ENCODE measurements at places on chromosomes 5 and 9. TPM values are rescaled to one million over a fixed set of nuclear protein-coding genes. Genes with fewer than 3 reads are reported as not detected.

The CSF1R gene
- total RNA-seq: 96.3 TPM

The CFAP77 gene
- total RNA-seq: not detected

The OR1J2 gene
- not detected for total RNA-seq

The ARAP3 gene
- total RNA-seq: 6.5 TPM

The SLC22A4 gene
- total RNA-seq: 1.5 TPM

The NR2F1 gene
- 116 TPM for total RNA-seq

The SCGB3A1 gene
- total RNA-seq: 1.4 TPM

The FAM200C gene
- 5.4 TPM for total RNA-seq

The HTR4 gene
- total RNA-seq: 2.6 TPM

The ANKS6 gene
- total RNA-seq: 13.6 TPM

The GPRIN1 gene
- total RNA-seq: 0.61 TPM

The PCDHGA12 gene
- total RNA-seq: 12.5 TPM

The FBP1 gene
- 29.9 TPM for total RNA-seq

The CCL27 gene
- total RNA-seq: 0.33 TPM

The PFN3 gene
- not detected for total RNA-seq

The CNTLN gene
- total RNA-seq: 6.5 TPM

- H3K4me1 ChIP-seq: no peaks in the 10 kb centered on the region
- no peak overlapping the region for H3K4me3 ChIP-seq
- no peak for DNase-seq
- no peak overlapping the region for H3K27ac ChIP-seq
- no peaks in the 10 kb centered on the region for H3K27me3 ChIP-seq
Measured at GRCh38 chr5:134732819-134733218, 5.5 kb upstream of the CAMLG start.

- no peaks in the 10 kb centered on the region for H3K4me1 ChIP-seq
- no peak for DNase-seq
- no peaks in the 10 kb centered on the region for H3K36me3 ChIP-seq
- no peak overlapping the region for H3K4me3 ChIP-seq
- no peaks in the 10 kb centered on the region for H3K27me3 ChIP-seq
Measured at GRCh38 chr5:50606179-50606578, 60.3 kb upstream of the PARP8 start.

DNA sequence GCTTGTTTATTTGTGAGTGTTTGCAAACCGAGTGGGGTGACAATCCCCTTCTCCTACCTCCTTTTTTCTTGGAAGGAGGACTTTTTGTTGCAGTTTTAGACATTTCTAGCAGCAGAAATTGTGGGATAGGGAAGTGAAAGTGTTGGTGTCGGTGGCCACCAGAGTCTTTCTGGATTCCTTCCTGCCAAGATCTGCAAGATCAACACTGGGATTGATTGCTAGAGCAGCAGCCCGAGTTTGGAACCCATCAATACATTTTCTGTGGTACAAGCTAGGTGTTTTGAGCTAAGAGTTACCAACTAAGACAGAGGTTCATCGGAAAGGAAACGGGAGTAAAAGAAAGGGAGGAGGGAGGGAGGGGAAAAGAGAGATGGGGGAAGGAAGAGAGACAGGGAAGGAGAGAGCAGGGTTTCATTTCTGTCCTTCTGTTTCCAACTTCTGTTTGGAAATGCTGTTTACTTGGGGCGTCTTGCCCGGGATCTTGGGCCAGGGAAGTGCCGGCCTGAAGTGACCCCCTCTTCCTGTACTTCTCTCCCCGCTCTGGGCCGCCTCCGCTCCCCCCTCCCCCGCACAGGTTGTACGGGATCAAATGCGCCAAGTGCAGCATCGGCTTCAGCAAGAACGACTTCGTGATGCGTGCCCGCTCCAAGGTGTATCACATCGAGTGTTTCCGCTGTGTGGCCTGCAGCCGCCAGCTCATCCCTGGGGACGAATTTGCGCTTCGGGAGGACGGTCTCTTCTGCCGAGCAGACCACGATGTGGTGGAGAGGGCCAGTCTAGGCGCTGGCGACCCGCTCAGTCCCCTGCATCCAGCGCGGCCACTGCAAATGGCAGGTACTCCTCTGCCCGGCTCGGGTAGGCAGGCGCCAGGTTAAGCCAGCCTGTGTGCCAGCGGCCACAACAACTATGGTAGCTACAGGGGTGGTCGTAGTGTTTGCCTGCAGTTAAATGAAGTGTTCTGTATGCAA lies 4.0 kb downstream of the ISL1 start:
- no peak for DNase-seq
- H3K4me3 ChIP-seq: no peak overlapping the region
- H3K27me3 ChIP-seq: peaks cover 70% of the 10 kb centered on the region
- H3K4me1 ChIP-seq: peaks cover 4% of the 10 kb centered on the region
- no peaks in the 10 kb centered on the region for H3K36me3 ChIP-seq

GRCh38 chr9:114824110-114824509 lies 18.3 kb upstream of the TNFSF15 start:
- no peak overlapping the region for H3K27ac ChIP-seq
- no peaks in the 10 kb centered on the region for H3K27me3 ChIP-seq
- DNase-seq: no peak
- no peak overlapping the region for H3K4me3 ChIP-seq

GRCh38 chr9:27145143-27145542 lies 36.1 kb downstream of the TEK start:
- no peak for DNase-seq
- H3K4me1 ChIP-seq: no peaks in the 10 kb centered on the region
- no peaks in the 10 kb centered on the region for H3K27me3 ChIP-seq

- peaks cover 16% of the 10 kb centered on the region for H3K4me1 ChIP-seq
- no peaks in the 10 kb centered on the region for H3K27me3 ChIP-seq
- no peak for DNase-seq
- H3K4me3 ChIP-seq: no peak overlapping the region
- H3K36me3 ChIP-seq: no peaks in the 10 kb centered on the region
Measured at GRCh38 chr9:97666907-97667686, 30.0 kb downstream of the XPA start.

- H3K27ac ChIP-seq: peak overlapping the region; percentile 75
- H3K27me3 ChIP-seq: no peaks in the 10 kb centered on the region
- peaks cover 36% of the 10 kb centered on the region for H3K4me1 ChIP-seq
- no peak for DNase-seq
- H3K36me3 ChIP-seq: no peaks in the 10 kb centered on the region
Measured at GRCh38 chr5:72140711-72141110, 33.4 kb downstream of the MAP1B start.

- H3K4me1 ChIP-seq: no peaks in the 10 kb centered on the region
- H3K36me3 ChIP-seq: no peaks in the 10 kb centered on the region
- no peaks in the 10 kb centered on the region for H3K27me3 ChIP-seq
Measured at GRCh38 chr9:38263532-38263931, 129.0 kb upstream of the ALDH1B1 start.

DNA sequence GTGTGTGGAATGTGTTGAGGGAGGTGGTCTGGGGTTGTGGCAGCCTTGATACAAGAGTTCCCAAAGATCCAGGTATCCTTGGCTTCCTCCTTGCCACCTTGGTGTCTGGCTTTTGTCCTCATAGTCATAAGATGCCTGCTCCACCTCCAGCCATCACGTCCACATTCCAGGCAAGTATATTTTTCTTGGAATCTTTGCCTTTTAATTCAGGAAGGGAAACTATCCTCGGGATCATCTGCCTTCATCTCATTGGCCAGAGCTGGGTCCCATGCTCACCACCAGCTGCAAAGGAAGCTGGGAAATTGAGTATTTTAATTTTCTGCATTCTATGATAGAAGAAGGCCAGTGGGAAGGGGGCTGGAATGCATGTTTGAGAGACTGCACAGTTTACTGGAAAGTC lies 186.7 kb downstream of the C9orf50 start:
- H3K27ac ChIP-seq: no peak overlapping the region
- no peak overlapping the region for H3K4me3 ChIP-seq
- H3K27me3 ChIP-seq: no peaks in the 10 kb centered on the region

DNA sequence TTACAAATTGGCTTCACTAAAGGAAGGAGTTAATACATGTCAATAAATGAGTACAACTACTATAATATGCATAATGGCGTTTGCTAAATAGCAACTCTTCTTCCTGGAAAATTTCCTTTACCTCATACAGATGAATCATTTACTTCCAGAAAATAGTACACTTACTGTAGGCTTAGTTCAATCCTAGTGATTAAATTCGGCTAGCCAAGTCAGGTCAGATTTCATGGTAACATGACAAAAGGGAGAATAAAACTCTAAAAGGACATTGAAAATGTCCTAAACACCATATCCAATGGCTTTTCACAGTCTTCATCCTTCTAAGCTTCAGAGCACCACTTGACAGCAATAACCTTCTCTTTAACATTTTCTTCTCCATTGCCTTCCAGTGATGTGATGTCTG lies 42.1 kb upstream of the ZFAND5 start:
- no peak for DNase-seq
- no peak overlapping the region for H3K27ac ChIP-seq
- no peaks in the 10 kb centered on the region for H3K36me3 ChIP-seq
- H3K4me3 ChIP-seq: no peak overlapping the region

DNA sequence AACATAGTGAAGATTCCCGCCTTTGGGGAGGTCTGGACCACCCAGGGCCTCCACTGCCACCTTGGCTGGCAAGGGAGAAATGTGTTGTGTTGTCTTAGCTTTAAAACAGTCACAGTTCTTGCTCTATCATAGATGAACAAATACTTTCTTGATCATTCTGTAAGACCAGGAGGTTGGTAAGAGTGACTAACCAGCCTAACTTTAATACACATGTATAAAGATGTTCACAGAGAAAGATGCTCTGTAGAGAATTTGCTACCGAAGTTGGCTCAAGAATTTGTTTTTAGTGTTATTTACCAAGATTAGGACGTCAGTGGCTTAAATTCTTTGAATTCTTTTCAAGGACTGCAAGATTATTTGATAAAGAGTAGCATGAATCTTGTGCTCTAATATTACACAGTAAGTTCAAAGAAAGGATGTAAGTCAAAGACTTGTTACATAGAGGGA lies 28.4 kb downstream of the GLRX start:
- no peaks in the 10 kb centered on the region for H3K27me3 ChIP-seq
- no peak for DNase-seq
- no peak overlapping the region for H3K27ac ChIP-seq
- H3K36me3 ChIP-seq: peaks cover 22% of the 10 kb centered on the region
- peaks cover 19% of the 10 kb centered on the region for H3K4me1 ChIP-seq
- no peak overlapping the region for H3K4me3 ChIP-seq

- DNase-seq: no peak
- H3K36me3 ChIP-seq: no peaks in the 10 kb centered on the region
- no peaks in the 10 kb centered on the region for H3K27me3 ChIP-seq
- no peak overlapping the region for H3K4me3 ChIP-seq
- no peak overlapping the region for H3K27ac ChIP-seq
Measured at GRCh38 chr5:123545506-123545905, 33.5 kb downstream of the CSNK1G3 start.

DNA sequence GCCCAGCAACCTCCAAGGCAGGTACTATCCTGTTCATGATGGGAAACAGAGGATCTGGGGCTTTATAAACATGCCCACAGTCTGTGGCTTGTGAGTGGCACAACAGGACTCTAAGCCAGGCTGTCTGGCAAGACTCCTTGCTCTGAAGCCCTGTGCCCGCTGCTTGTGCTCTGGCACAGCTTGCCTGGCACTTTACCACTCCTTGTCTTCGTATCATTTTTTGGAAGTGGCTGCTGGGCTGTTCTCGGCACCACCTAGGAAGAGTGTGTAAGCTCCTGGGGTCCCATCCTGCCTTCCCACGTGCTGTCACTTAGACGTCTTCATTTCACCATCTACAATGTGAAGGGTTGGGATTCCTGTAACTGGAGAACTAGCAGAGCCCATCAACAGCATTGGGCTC lies 59.3 kb upstream of the GLRX start:
- DNase-seq: no peak
- H3K4me3 ChIP-seq: no peak overlapping the region
- no peaks in the 10 kb centered on the region for H3K4me1 ChIP-seq
- H3K27ac ChIP-seq: no peak overlapping the region
- H3K36me3 ChIP-seq: no peaks in the 10 kb centered on the region
- H3K27me3 ChIP-seq: no peaks in the 10 kb centered on the region

- H3K36me3 ChIP-seq: no peaks in the 10 kb centered on the region
- H3K27ac ChIP-seq: no peak overlapping the region
- peaks cover 36% of the 10 kb centered on the region for H3K27me3 ChIP-seq
- DNase-seq: peak; percentile 57
Measured at GRCh38 chr5:96432216-96433065, 607 bp downstream of the PCSK1 start.

- no peak overlapping the region for H3K4me3 ChIP-seq
- no peak for DNase-seq
- H3K36me3 ChIP-seq: no peaks in the 10 kb centered on the region
- H3K27ac ChIP-seq: no peak overlapping the region
Measured at GRCh38 chr5:104084896-104085295, 522.3 kb upstream of the NUDT12 start.

GRCh38 chr9:21402386-21403251 lies 6.3 kb upstream of the IFNA8 start:
- H3K27ac ChIP-seq: no peak overlapping the region
- peak overlapping the region; percentile 16 for H3K4me3 ChIP-seq
- no peaks in the 10 kb centered on the region for H3K4me1 ChIP-seq

DNA sequence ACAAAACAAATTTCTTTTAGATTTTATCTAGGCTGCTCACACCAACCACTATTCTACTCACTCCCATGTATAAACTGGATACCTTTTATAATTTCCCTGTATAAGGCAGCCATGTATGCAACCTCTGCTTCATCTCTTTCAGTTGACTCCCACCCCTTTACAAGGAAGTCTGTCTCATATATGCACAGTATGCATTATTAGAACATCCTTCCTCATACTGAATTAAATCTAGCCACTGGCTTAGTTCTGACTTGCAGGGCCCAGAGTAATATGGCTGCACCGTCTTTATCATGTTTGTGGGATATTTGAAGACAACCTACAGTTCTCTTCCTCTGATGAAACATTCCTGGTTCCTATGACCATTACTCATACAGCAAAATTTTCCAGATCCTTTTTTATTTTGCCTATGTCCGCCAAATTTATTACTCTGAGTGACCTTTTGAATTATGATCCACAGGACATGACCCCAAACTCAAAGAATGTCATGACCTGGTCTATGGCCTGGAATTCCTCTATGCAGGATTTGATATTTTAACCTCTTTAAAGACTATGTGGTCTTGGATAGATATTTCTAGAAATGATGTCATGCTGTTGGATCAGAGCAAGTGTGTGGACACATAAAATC lies 76.6 kb upstream of the ITGA1 start:
- H3K36me3 ChIP-seq: no peaks in the 10 kb centered on the region
- no peak for DNase-seq
- H3K27me3 ChIP-seq: no peaks in the 10 kb centered on the region
- H3K27ac ChIP-seq: peak overlapping the region; percentile 67

- H3K4me1 ChIP-seq: no peaks in the 10 kb centered on the region
- no peak overlapping the region for H3K27ac ChIP-seq
- no peak for DNase-seq
- H3K27me3 ChIP-seq: no peaks in the 10 kb centered on the region
Measured at GRCh38 chr9:93979721-93980120, 24.6 kb upstream of the BARX1 start.

Data from adrenal gland (tissue), 19 donors.